ENCODE measurements at places on chromosomes 11 and 22.

DNA sequence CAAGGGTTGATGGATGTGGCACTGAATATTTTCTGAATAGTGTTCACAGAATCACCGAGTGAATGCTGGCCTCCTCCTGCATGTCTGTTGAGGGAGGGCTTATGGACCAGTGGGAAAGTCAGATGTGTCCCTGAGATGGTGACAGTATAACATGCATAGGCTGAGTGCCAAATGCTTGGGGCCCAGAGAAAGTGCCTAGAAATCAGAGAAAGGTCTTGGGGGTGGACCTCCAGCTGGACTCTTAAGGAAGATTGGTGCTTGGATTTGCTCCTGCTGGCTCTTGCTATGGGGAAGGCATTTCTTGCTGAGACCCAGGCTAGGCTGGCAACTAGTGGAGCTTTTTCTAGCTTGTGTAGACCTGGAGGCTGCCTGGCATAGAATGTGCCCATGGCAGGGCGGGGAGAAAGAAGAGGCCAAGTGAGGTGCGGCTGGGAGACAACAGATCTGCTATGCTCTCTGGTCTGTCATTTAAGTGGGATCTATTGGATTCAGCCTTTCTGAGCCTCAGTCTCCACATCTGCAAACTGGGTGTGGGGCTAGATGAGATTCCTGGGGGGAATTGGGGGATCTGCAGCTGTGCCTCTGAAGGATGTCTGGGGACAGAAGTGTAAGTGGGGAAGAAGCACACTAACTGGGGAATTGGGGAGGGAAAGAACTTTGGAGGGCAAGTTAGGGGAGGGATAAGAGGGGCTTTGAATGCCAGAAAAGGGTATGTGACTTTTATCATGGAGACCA, 27.4 kb downstream of the ZNRF3 start:
- DNase-seq, result no peak

DNA sequence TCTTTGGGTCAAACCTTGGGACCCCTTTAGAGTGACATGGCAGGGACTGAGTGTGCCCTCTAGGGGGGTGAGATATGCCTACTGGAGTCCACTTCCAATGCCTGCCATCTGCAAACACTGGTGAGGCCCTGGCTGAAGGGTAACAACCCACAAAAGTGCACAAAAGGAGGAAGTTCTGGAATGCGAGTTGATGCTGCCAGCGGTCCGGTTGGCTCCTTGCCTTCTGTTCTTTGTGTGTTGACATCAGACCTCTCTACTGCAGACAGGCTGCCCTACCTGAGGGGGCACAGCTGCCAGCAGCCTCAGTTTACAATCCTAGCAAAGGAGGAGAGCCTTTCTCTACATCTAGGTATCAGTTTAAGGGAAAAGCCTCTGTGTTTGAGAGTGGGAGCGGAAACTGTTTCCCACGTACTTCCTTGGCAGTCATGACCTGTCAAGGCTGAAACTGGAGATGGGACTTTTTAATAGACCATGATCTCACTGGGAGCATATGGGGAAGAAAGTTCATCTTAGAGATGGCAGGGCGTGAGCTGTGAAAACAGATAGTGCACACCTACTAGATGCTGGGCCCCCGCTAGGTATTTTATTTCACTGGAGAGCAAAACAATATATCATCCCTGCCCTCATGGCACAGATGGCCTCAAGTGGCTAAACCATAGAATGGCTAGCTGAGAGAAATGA, 27.2 kb downstream of the BMAL1 start:
- DNase-seq, result no peak

GRCh38 chr22:49567899-49568750, 259.5 kb downstream of the BRD1 start:
- no peak for DNase-seq

- no peak for DNase-seq
Measured at GRCh38 chr11:62149986-62150886, 26.4 kb downstream of the INCENP start.

DNA sequence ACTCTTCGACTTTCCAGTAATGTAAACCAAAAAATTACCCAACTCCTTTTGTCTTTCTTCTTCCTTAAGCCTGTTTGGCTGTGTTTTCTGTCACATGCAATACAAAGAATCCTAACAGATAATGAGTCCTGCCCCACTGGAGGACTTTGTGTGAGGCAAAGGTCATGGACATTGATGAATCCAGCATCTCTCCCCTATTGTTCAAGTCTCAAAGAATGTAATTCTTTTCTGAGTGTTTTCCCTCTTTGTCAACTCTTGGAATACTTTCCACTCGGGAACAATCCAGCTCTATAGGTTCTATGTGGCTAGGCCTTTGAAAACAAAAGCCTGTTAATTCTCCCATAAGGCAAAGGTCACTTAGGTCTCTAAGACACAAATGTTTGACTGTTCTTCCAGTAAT, 100.7 kb downstream of the FAR1 start:
- no peak for DNase-seq
